Left renal pelvis (tissue), 4 donors: ENCODE measurements at places on chromosomes 11 and 22. TPM values are rescaled to one million over a fixed set of nuclear protein-coding genes. Genes with fewer than 3 reads are reported as not detected.

DNA sequence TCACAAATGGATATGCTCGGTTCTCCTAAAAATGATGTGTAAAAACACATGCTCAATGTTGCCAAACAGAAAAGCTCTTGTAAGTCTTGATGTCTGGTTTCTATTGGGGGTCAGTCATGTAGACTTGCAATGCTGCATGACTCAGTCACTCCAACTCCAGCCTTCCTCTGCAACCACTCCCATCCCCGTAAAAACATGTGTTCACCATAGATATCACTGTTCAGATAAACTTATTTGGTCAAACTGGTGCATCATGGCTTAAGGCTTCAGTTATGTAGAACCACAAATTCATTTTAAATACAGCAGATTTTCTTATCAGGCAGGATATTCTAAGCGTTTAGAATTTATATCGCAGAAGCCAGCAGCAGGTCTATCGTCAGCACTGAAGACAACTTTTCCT is 298.4 kb upstream of the LUZP2 start:
- no peak for DNase-seq

GRCh38 chr11:120516461-120517389 is 5.2 kb downstream of the GRIK4 start:
- DNase-seq, result no peak

- no peak for DNase-seq
These were observed 10.5 kb downstream of the NRXN2 start for GRCh38 chr11:64712430-64713015.

The RFPL1 gene
- 1.2 TPM for polyA plus RNA-seq

DNA sequence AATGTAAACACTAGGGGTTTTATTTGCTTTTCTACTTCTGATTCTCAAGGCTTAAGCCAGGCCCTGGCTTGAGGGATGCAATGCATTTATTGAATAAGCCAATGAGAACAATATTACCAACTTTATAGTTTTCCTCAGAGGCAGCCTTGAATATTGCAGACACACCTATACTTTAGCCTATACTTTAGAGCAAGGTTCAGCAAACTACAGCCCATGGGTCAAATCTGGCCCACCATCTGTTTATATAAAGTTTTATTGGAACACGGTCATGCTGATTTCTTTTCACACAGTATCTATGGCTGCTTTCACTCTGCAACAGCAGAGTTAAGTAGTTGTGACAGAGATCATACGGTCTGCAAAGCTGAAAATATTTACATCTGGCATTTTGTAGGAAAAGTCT is 50.3 kb upstream of the E2F8 start:
- DNase-seq, result no peak

The GAB4 gene
- polyA plus RNA-seq, result not detected

The PKDREJ gene
- polyA plus RNA-seq, result 0.20 TPM

The OR8B8 gene
- not detected for polyA plus RNA-seq

DNA sequence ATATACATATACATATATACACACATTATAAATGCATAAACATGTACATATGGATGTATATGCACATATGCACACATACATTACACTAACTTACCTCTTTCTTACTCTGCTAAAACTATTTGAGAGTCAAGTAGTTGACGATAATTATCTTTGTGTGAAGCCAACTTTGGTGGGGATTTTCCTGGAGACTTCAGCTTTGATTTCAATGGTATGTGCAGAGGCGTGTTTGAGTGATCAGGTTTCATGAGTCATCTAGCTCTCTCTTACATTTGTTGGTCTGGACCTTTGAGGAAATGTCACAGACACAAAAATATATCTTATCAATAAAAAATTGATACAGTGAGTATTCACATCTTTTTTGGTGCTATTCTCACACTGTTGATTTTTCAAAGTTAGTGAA is 769.1 kb upstream of the LUZP2 start:
- DNase-seq, result no peak

- DNase-seq, result no peak
These were observed 25.5 kb downstream of the DRD2 start for GRCh38 chr11:113449743-113450142.
